ENCODE measurements at places on chromosomes 13 and 19.

- no peak for DNase-seq
Measured at GRCh38 chr19:13102666-13103580, at the start of gene LYL1. Gene LYL1 (minus strand): TSS chr19:13102858. CDS start chr19:13101171, 1,687 bp downstream.

GRCh38 chr19:53999694-54000093 is 8.3 kb downstream of the CACNG6 start:
- DNase-seq, result no peak

DNA sequence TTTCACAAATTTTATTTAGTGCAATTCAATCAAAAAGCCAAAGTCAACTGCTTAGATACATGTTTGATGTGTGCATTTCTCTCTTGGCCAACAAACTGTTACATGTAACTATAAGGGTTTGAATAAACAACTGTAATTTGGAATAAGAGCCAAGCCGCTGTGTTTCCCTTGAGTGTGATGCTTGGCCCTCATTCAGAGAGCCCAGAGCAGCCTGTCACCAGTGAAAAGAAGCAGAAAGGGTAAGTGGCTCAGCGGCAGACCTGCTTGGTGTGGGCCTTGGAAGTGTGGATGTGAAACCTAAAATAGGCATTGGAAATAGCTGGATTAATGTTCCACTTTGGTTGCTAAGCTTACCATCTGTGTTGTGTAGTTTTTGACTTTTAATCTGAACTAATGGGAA is 924.6 kb downstream of the OLFM4 start:
- no peak for DNase-seq

DNA sequence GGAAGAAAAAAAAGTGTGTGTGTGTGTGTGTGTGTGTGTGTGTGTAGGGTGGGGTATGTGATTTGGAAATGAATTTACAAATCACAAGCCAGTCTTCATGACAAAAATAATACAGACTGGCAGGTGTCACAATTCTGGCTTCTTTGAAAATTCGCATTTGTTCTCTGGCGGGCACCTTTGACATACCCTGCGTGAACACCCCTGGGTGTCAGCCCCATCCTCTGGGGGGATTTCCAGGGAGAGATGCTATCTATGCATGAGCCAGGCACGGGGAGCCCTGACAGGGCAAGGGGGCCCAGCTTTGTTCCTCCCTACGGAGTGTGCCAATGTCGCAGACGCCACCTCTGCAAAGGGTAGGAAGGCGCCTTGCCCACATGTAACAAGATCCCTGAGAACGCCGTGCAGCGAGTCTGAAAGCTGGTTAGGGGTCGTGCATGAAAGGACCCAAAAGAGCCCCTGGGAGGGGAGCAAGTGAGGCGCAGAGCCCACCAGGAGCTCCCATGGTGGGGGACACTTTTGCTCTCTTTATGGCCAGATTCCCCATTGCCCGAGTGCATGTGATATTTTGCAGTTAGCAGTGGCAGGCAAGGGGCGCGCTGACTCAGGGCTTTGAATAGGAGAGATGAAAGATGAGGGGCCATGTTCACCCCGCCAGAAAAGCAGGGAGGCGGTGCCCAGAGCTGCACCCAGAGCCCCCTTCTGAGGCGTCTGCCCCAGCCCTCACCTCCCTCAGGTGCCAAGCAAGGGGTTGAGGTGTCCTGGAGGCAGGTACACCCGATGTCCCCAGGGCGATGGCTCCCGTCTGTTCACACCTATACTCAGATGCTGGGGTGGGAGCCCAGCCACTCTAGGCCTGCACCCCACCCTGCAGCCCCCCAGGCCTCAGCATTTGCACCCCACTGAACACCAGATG is 45.3 kb downstream of the KLF2 start:
- DNase-seq, result no peak

GRCh38 chr19:48673436-48674100 is 751 bp upstream of the NTN5 start:
- no peak for DNase-seq

DNA sequence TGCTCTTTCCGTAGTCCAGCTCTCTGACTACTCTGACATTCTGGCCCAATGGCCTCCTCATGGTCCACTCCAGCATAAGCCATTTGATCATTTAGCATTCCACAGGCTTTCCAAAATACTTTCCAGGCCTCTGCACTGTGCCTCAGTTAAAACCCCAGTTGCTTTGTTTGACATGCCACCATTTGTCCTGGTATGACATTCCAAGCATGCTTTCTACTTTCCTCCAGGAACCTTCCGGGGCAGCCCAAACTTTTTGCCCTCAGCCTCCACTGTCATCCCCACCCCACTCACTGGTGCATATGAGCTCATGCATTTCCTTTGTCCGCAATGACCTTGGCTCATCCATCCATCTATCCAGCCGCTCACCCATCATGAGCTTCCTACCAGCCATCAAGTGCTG is 41.8 kb upstream of the WASF3 start:
- DNase-seq, result no peak

- no peak for DNase-seq
Measured at GRCh38 chr19:36986131-36986530, 70.0 kb downstream of the ZNF568 start.

DNA sequence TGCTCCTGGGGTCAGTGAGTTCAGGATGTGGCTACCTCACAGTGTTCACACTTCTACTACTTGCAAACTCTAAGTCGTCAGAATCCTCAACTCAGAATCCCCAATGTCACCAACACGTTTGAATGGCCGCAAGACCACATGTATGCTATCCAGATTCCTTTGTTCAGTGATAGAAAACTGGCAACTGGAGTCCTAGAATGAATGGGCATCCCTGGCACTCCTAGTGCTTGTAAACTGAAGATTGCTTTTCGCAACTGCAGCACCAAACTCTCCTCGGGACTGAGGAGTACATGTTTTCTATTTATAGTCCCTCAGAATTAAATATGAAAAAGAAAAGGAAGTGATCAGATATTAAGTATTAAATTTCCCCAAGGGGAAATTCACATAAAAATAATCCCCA is 4.9 kb downstream of the SMAD9 start:
- no peak for DNase-seq

DNA sequence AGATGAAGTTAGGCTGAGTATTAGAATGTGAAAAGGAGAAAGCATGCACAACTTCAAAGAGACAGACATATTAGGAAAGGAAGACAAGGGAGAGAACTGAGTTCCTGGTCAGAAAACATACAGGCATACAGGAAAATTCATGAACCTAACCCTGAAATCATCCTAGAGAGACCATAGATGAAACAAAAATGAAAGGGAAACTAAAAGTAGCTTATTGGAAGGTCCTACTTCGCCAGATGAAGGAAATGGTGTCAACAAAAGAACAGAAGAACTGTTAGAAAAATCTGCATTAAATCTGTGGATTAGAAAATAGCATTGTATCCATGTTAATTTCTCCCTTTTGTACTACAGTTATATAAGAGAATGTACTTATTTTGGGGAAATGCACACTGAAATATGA is 169.0 kb upstream of the UFM1 start:
- no peak for DNase-seq

- DNase-seq, result no peak
Measured at GRCh38 chr19:46040952-46041500, at the start of gene IGFL4. Gene IGFL4 (minus strand): TSS chr19:46041002. CDS start chr19:46040962, 40 bp downstream.

DNA sequence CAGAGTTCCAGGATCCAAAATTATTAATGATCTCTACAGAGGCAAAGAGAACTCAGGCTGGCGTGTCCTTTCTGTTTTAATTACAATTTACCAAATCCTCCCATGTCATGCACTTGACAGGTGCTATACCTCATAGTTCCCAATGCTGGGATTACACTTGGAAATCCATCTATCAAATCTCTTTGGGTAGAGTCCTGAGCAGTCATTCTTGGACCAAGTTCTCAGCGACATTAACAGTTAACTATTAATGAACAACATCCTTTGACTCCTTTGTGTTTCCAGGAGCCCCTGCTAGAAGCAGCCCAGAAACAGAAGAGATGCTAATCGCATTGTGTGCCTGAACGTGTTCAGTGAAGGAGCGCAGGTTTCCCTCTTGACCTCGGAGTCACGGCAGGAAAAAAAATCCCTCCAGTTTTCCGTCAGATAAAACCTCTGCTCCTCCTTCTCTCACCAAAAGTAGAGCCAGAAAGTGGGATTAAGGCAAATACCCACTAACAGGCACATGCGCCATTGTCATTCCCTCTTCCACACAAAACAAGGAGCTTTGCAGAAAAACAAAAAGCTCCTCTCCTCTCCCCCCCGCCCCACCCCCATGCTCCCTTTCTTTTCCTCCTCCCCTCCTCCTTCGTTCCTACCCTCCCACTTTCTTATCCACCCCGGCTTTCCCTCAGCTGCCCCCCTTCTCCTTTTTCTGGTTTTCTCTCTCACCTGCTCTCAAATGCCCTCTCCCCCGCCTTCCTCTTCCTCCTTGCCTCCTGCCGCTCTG is 224.7 kb downstream of the ZIC5 start:
- DNase-seq, result no peak

GRCh38 chr13:19606152-19606551 is 27.3 kb upstream of the MPHOSPH8 start:
- DNase-seq, result no peak

GRCh38 chr13:22735011-22735995 is 445.5 kb upstream of the SGCG start:
- no peak for DNase-seq

- no peak for DNase-seq
Measured at GRCh38 chr13:35526577-35526976, 50.1 kb upstream of the MAB21L1 start.

GRCh38 chr19:13597640-13598039 is 91.4 kb upstream of the CACNA1A start:
- DNase-seq, result peak; percentile 65
